ENCODE measurements at places on chromosomes 7 and 10.
A peak's percentile ranks its signal among the peaks of the same experiment; 100 is the strongest.

- no peak for DNase-seq
Observed at GRCh38 chr7:155357573-155358041, 59.9 kb downstream of the INSIG1 start.

- no peak for DNase-seq
Observed at GRCh38 chr10:101614663-101615524, 26.8 kb downstream of the DPCD start.

DNA sequence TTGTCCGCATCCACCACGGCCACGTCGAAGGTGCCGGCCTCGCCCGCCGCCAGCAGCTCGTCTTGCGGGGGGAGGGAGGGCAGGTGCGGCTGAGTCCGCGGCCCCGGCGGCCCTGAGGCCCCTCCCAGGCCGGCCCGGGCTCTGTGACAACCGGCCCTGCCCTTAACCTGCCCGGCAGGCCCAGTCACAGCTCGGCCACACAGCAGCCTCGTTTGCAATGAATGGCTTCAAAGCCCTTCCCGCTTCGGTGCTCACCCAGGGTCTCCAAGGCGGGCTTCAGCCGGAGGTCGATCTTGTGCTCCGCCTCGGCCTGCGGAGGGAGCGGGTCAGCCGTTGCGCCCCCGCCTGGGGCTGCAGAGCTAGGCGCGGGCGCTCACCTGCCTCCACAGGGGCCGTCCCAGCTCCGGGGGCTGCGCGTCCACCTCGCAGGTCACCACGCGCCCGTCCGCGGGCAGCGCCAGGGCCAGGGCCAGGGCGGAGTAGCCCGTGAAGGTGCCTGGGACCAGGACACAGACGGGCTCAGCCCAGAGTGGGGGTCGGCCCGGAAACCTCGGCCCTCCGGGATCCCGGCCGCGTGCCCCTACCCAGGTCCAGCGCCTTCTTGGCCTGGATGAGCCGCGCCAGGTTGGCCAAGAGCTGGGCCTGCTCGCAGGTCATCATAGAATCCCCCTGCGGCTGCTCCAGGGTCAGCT, 928 bp downstream of the COMTD1 start:
- DNase-seq: peak; percentile 72

- DNase-seq: no peak
Observed at GRCh38 chr7:129240119-129240820, 15.4 kb downstream of the AHCYL2 start.

- DNase-seq: no peak
Observed at GRCh38 chr10:73641328-73642060, at the start of gene MYOZ1. MYOZ1 (minus strand) TSS chr10:73641474; CDS start chr10:73640017, 1,457 bp downstream.

GRCh38 chr7:74665296-74665938, 7.9 kb downstream of the GTF2I start:
- DNase-seq: no peak

GRCh38 chr10:73251683-73252444, 580 bp downstream of the MRPS16 start:
- DNase-seq: peak; percentile 34

DNA sequence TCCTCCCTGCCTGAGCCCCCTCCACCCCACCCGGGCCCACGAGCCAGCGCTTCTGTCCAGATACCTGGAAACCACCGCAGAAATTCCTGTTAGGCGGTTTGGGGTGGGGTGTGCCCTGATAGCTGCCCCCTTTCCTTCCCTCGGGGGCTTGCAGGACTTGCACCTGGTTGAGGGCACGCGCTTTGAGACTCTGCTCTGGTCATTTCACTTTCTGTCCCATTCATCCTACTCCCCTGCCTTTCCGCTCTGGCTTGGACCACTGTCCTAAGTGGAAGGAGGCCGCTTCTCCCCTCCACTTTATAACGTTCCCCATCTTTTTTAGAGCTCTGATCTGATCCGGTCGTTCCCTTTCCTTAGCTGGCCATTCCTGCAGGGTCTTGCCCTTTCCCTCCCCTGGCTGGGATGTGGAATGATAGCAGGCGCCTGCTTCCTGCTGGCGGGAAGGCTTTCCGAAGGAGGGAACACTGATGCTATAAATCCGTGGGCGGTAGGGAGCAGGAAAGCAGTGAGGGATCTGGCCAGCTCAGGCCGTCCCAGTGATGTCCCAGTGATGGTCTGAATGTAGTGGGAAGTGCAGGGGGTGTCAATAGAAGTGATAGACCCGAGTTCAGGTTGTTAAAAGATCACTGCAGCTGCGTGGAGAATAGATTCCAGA, 852 bp upstream of the PRKAR1B start:
- no peak for DNase-seq

DNA sequence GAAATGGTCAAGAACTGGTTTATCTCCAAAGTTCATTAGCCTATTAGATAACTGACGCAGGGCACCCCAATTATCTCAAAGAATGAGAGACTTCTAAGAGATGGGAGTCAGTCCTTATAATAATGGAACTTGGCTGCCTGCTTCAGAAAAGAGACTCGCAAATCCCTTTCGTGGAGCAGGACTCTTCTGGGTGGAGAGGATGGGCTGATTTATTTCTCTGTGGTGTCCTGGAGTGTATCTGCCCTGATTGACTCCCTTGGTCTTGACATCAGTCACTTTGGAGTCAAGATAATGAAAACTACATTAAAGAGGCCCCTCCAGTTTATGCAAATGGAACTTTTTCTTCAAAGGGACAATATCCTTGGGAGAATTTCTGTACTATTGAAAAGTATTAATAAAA, 198.9 kb downstream of the HDAC9 start:
- DNase-seq: no peak

GRCh38 chr10:64379898-64380297, 858.7 kb downstream of the REEP3 start:
- no peak for DNase-seq

DNA sequence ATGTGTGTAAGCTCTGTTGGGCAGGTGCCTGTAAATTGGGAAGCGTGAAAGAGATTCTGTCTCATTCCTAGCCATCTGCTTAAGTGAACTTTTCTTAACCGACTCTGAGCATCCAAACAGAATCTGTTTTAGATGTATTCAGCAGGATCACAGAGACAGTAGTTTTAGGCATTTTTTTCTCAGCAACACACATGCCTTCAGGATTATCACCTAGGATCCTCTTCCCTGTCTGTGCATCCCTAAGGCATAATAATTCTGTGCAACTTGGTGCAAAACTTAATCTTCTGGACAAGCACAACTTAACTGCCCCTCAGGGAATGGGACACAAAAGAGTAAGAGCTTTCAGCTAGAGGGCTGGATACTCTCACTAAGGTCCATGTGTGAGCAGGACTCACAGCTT, 284.8 kb downstream of the C7orf25 start:
- no peak for DNase-seq

- DNase-seq: peak; percentile 55
Observed at GRCh38 chr10:22805304-22805703, 90.9 kb upstream of the PIP4K2A start.

GRCh38 chr10:77386365-77386764, 251.2 kb downstream of the KCNMA1 start:
- DNase-seq: no peak

DNA sequence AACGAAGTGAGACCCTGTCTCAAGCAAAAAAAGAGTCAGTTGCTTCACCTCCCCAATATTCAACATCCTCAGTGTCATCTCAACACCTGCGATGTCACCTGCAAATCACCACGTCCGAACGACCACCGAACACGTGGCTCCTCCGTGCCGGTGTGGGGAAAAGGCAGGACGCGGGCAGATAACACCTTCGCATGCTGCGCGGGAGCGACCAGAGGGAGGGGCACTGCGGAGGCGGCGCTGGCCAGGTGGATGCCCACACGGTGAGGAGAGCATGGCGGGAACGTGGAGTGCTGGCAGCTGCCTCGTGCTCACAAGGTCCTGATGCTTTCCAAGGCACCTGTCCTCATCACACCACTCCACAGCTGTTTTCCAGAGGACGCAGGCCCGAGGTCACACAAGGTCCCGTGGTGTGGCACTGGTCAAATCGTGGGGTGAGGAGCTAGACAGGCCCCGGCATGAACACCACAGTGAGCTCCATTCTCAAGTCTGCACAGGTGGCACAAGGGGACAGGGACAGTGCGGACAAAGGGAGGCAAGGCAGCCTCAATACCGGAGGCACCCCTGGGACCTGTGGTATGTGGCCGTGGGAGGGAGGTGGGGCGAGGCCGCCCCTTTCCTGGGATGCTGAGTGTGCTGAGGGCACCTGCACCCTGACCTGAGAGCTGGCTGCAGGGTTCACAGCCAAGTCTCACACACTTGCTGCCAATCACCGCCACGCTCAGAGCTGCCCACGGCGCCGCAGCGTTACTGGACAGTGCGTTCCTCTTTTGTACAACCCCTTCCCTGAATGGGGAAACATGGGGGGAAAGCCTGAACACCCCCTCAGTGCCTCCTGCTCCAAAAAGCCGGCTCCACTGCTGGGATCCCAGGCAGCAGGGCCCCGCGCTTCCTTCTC, 13.0 kb downstream of the TUBGCP2 start:
- no peak for DNase-seq

GRCh38 chr10:64113792-64114191, 592.6 kb downstream of the REEP3 start:
- DNase-seq: no peak
